Activated CD4-positive, alpha-beta T cell treated with anti-CD3 and anti-CD28 coated beads, Interleukin-2, amount 50 U/mL, for 24 hours (primary cell): ENCODE measurements at places on chromosomes 2 and 18.

- no peak for DNase-seq
Measured at GRCh38 chr18:23553887-23554286, 32.4 kb downstream of the NPC1 start.

DNA sequence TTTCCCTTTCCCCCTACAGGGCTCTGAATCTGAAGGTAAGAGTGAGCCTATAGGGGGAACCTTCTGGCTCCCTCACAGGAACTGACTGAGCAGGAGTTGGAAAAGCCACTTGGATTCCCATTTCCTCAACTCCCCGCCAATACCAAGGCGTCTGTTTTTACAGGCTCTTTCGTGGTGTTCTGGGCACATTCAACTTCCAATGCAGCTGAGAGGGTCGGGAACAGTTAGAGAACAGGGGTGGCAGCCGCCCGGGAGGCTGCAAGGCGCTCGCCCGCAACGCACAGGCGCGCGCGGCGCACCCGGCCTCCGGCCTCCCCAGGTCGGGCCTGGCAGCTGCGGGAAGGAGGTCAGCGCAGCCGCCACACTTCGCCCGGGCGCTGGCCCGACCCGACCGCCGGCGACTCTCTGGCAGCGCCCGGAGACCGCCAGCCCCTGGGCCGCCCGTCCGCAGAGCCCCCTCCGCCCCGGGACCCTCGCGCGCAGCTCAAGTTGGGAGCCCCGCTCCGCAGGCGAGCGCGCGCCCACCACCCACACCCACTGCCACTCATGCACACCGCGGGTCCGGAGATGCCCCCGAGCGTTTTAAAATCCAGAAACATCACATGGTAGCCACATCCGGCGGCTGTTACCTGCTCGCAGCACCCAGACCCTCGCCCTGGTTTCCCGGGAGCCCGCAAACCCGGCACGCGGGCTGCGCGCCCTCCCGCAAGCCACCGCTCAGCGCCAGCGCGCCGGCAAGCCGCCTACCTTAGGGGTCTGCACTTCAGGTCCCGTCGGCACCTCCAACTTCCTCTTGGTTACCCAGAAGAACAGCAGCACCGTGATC is 816 bp downstream of the GALNT14 start:
- DNase-seq = no peak

GRCh38 chr2:55134316-55134706 is 84.1 kb upstream of the RTN4 start:
- DNase-seq = no peak

GRCh38 chr2:57701391-57701791 is 345.2 kb upstream of the VRK2 start:
- DNase-seq = no peak

DNA sequence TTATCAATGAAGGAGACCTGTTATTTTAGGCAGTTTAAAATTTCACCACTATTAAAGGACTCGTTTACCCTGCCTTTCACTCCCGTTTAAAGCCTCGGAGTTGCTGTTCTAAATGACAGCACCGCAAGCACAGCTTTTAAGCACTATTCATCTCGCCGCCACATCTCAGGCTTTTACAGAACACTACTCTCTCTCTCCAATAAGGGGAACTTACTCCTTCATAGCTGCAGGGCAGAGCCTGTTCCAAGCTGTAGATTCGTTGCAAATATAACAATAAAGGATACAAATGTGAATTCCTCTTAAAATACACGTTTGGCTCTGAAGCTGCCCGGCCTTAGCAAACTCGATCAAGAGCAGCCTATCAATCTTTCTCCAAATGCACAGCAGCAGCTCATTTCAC is 271.8 kb downstream of the ZNF521 start:
- no peak for DNase-seq
